ENCODE measurements at places on chromosomes 13 and 19.

GRCh38 chr19:47433121-47433520 is 13.8 kb upstream of the MEIS3 start:
- no peak for DNase-seq

DNA sequence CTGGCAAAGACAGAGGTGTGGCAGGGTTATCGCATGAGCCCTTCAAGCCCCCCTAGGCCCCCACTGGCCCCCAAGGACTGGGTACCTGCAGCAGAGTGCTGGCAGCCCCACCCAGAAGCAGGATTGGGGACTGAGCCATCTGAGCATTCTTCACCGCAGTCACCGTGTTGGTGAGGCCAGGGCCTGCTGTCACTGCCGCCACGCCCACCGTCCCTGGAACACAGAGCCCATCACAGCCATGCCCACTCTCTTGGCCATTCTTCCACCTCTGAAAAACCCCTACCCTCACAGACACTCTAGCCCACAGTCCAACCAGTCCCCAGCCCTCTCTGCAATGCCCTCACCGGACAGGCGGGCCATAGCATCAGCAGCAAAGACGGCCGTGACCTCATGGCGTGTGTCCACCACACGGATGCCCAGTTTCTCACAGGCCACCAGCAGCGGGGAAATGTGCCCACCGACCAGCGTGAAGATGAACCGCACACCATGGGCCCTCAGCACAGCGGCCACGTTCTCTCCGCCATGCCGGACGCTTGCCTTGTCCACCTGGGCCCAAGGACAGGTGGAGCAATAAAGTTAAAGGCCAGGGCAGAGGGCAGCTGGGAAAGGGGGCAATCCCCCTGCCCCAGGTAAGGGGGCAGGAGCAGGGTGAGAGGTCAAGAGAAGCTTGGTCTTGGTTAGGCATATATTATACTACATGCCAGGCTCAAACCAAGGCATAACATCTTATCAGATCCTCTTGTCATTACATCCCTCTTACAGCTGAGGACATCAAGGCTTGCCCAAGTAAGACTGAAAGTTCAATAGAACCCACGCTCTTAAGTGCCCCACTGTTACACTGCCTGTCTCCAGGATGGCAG is 16.1 kb downstream of the SYDE1 start:
- DNase-seq = no peak

DNA sequence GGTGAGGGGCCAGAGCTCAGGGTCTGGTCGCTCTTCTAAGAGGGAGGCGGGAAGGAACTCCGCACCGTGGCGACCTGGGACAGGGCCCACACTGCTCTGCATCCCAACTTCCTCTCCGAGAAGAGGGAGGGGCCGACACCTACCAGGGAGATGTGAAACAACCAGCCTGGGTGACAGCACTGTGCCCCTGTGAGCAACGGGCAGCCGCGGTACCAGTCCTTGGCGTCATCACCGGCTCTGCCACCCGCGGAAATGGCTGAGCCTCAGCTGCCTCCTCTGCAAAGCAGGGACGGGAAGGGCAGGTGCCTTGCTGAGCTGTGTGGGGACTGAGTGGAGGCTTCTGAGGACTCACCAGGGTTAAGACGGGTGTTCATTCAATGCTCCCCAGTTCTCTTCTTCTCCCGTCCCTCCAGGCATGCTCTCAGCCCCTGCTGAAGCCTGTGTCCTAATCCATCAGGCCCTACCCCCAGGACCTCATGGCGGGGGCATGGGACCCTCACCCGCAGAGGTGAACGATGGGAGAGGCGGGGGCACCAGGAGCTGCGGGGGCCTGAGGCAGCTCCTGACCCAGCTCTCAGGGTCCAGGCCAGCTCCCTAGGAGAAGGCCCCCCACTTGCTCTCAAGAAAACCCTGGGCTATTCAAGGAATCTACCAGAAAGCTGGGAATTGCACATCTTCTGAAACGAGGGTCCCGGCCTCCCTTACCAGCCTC is 9.3 kb downstream of the ZNF787 start:
- DNase-seq = peak; percentile 75

GRCh38 chr19:17423429-17424208 is 3.8 kb downstream of the MVB12A start:
- DNase-seq = no peak

DNA sequence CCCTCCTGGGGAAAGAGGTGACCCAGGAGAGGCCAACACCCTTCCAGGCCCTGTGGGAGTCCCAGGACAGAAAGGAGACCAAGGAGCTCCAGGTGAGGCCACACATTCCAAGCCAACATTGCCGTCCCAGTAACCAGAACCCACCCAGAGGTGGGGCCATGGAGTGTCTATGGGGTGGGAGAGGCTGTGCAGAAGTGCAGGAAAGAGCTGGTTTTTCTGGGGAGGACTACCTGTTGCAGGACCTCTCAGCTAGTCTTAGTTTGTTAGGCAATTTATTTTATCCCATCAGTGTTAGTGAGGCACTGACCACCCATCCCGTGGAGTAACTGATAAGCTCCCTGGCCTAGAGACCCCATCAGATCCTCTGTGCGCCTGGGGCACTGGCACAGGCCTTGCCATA is 66.1 kb downstream of the RAB20 start:
- DNase-seq = no peak

GRCh38 chr19:53158119-53158656 is 665 bp downstream of the ZNF347 start:
- no peak for DNase-seq

GRCh38 chr19:3328743-3329142 is 37.6 kb upstream of the NFIC start:
- no peak for DNase-seq

DNA sequence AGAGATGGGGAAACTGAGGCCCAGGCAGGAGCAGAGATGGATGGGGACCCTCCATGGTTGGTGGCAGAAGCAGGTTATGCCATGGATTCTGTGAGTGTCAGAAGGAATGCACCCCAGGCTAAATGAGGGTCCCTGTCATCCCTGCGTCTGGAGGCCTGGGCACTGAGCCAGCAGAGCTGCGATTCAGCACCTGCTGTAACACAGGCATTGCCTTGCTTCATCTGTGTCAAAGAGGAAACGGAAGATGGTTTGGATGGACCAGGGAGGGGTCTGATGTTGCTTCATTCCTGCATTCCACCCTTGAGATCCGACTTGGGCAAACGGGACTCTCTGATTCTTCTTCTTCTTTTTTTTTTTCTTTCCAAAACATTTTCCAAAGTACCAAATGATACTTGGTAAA is 1.2 kb downstream of the C5AR1 start:
- DNase-seq = no peak

- DNase-seq = no peak
Measured at GRCh38 chr19:34482380-34483250, 1.1 kb downstream of the WTIP start.

GRCh38 chr19:38122402-38123093 is 101.5 kb downstream of the DPF1 start:
- no peak for DNase-seq

GRCh38 chr13:106513025-106513983 is 22.2 kb downstream of the EFNB2 start:
- DNase-seq = no peak

DNA sequence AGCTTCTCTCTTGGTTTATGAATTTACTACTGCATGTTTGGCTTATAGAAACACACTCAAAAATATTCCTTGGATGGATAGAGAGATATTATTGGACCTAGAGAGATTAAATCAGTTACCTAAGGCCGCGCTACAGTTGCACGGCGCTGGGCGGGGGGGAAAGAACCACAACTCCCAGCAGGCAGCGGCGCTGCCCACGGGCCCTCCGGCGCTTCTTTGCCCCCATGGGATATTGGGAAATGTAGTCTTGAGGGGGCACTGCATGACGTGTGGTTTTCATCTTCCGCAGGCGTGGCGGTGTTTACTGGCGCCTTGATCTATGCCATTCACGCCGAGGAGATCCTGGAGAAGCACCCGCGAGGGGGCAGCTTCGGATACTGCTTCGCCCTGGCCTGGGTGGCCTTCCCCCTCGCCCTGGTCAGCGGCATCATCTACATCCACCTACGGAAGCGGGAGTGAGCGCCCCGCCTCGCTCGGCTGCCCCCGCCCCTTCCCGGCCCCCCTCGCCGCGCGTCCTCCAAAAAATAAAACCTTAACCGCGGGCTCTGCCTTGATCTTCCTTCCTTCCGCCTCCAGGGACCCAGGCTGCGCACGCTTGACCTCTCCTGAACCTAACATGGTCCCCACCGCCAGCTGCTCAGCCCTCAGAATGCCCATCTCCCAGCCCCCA is 4.8 kb downstream of the EMP3 start:
- peak; percentile 45 for DNase-seq

GRCh38 chr13:111281751-111282311 is 38.6 kb upstream of the TEX29 start:
- no peak for DNase-seq

DNA sequence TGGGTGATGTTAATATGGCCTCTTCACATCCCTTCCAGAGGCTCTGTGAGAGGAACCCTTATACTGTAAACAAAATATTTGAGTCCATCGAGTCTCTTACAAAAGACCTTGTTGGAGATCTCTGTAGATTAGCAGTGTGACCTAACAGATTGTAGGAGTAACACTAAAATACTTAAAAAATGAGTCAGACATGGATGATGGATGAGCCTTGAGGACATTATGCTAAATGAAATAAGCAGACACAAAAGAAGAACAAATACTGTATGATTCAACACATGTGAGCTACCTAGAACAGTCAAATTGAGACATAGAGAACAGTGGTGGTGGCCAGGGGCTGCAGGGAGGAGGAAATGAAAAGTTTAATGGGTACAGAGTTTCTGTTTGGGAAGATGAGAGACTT is 152.2 kb upstream of the UBL3 start:
- DNase-seq = no peak

DNA sequence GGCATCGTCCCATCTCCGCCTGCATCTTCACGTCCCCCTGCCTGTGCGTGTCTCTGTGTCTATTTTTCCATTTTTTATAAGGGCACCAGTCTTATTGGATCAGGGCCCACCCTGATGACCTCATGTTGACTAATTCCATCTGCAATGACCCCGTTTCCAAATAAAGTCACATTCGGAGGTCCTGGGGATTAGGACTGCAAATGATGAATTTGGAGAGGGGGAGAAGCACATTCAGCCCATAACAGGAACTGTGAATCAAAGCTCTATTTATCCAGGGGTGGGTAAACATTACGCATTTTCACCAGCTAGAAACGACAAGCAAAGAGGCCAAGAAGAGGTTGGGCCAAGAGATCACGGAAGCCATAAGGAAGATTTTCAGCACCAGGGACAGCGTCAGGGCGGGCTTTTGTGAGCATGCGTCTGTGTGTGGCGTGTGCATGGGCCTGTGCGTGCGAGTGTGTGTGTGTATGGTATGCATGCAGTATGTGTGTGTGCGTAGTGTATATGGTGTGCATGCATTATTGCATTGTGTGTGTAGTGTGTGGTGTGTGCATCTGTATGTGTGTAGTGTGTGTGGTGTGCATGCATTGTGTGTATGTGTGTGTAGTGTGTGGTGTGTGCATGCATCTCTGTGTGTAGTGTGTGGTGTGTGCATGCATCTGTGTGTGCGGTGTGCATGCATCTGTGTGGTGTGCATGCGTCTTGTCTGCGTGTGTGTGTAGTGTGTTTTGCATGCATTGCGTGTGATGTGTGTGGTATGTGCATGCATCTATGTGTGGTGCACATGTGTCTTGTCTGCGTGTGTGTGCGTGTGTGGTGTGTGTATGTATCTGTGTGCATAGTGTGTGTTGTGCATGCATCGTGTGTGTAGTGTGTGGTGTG is 19.6 kb downstream of the CELF5 start:
- no peak for DNase-seq

DNA sequence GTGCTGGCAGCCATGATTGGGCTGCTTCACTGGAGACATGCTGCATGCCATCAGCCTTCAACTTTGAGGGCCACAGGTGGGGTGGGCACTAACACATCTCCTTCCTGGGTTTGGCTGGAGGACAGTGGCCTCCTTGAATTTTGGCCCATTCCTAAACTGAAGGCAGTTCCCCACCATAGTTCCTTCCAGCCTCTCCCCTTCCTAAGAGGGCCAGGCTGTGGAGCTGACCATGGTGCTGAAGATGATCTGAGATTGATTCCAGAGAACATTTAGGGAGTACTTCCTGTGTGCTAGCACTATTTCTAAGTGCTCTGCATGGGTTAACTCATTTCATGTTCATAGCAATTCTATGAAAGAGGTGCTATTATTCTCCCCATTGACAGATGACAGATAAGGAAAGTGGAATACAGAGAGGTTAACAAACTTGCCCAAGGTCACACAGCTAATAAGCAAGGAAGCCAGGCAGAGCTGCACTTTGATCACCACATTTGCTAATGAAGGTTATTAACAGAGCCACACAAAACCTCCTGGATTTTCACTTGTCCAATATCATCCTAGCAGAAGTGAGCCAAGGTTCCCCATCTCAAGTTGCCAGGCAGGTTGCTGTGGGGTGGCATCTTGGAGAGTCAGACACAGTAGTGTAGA is 175.3 kb downstream of the ZIC5 start:
- no peak for DNase-seq

- no peak for DNase-seq
Measured at GRCh38 chr13:113845723-113846635, 17.9 kb downstream of the GAS6 start.

DNA sequence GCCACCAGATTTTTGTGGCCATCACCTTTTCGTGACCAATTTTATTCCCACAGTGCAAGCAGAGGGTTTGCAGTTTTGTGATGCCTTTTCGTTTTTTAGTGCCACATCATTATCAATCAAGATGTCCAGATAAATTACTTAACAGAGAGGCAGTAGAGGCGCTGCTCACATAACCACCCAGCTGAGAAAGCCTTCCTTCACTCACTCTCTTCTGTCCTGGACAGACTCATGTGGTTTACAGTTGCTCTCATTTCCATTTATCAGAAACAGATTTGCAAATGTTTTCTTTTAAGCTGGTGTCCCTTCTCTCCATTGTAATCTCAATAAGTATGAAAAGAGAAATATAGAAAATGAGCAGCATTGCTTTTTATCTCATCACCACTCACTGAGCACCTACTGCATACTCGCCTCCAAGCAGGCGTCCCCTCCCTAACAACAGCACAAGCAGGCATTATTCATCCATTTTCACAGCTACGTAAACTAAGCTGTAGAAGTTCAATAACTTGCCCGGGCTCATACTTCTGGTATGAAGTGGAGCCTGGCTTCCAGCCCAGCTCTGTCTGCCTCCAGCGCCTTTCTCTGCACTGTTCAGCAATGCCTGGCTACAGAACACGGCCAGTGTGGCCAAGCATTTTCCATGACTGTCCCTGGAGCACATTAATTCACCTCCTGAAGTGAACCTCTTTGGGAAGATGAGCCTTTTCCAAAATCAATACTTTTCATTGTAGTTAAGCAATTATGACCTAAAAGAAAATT is 34.6 kb upstream of the KATNAL1 start:
- no peak for DNase-seq

DNA sequence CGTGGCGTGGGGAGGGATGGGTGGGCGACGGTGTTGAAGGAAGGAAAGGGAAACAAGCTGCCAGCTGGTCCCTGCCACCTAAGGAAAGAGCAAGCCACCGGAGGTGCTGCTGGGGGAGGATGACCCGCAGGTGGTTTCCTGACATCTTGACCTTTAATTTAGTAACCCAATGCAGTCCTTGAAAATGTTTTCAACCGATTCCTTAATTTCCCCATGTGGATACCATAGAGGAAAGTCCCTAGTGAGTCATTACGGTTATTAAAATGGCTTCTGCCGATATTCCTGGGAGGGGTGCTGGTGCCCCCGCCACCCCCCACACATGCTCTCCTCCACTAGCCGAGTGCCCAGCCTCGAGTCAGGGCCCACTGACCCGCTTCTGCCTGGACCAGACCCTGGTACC is 6.3 kb upstream of the ANKRD10 start:
- no peak for DNase-seq

All from GM19239 (cell line).